Fibroblast of mammary gland (primary cell): ENCODE measurements at places on chromosomes 12 and 14.

DNA sequence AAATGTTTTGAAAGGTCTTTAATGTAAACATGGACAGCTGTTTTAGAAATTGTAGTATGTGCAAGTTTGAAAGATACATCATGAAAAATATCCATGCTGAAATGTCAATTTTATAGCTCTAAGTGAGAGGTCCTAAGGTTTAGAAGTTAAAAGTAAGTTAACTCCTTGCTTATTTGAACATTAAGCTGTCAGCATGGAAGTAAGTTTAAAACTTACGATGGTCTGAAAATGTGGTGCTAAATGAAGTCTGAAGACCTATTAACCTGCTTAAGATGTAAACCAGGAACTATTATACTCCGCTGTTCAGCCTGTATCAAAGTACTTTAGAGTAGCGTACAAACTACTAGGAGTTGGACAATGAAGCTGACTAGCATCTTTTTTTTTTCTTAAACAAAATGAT lies 1082.4 kb downstream of the TMTC2 start:
- DNase-seq: no peak

- no peak for DNase-seq
Observed at GRCh38 chr14:46653031-46653755, 1.6 kb upstream of the RPL10L start.

- no peak for DNase-seq
Observed at GRCh38 chr12:43858991-43859390, 23.1 kb downstream of the TMEM117 start.

DNA sequence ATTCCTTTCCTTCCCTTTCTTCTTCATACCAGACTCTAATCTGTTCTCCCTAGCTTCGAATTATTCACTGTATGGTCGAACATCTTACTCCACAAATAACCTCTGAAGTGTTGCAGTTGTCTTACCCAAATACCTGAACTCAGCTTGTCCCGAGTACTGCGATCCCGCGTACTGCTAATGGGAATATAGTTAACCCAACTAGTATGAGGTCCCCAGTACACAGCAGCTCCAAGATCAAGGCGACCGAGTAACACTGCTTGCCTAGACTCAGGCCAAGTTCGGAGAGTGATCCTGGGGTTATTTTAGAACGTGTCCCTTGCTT lies 462 bp upstream of the ETNK1 start:
- no peak for DNase-seq

- DNase-seq: no peak
Observed at GRCh38 chr12:11731455-11731854, 82.0 kb downstream of the ETV6 start.

GRCh38 chr14:65169351-65169750 lies 67.0 kb upstream of the MAX start:
- DNase-seq: peak; percentile 93

DNA sequence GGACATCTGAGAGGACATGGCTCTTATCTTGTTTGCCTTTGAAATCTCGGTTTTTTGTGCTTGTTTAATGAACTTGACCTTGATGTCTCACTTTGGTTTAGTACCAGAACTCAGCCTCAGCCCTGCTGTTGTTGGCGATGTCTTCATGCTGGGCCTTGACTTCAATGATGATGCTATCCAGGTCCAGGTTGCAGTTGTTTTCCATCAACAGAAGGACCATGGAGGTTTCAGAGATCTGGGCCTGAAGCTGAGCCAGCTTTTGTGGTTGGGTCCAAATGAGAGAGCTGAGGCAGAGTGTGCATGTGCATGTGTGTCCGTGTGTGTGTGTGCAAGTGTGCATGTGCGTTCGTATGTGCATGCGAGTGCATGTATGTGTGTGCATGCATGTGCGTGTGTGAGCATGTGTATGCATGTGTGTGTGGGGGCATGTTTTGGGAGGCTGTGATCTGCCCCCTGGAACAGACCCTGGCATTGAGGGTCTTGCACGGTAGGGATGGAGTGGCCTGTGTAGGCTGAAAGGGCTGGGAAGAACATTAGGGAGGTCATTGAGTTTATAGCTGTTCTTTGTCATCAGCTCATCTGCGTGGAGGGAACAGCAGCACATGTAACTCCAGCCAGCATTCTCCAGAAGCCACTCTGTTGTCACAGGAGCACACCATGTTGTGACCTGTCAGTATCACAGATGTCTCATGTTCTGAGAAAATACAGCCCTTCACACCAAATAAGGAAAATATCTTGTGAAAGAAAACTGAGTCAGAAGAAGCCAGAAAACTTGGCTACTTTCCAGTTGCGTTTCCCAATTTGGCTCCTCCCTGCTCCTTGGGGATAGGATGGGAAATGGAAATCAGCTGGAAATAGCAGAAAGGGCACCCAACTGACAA lies 10.0 kb upstream of the KRT82 start:
- DNase-seq: peak; percentile 98

GRCh38 chr12:109997393-109997792 lies 1.2 kb upstream of the GIT2 start:
- DNase-seq: no peak

- no peak for DNase-seq
Observed at GRCh38 chr12:94218233-94218632, 69.9 kb downstream of the PLXNC1 start.

GRCh38 chr14:89489761-89490437 lies 72.9 kb upstream of the FOXN3 start:
- DNase-seq: no peak

GRCh38 chr14:38150075-38150474 lies 57.6 kb upstream of the SSTR1 start:
- DNase-seq: no peak

DNA sequence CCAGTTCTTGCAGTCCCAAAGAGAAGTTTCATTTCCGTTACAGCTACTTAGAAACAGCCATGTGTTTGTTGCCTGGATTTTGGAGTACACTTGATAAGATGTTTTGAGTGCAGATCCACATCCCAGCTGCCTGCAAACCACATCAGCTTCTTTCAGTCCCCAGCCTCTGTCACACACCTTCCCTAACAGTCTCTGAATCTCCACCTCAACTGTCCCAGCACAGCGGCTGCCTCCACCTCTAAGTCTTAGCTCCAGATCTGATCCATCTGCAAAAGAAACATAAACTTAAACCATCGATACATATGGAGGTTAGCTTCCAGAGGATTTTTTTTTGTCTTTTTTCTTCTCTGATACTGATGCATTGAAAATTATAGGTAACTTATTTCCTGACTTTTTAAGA lies 8.4 kb downstream of the CD163 start:
- no peak for DNase-seq

- no peak for DNase-seq
Observed at GRCh38 chr14:74195623-74196022, 43.6 kb upstream of the VSX2 start.

DNA sequence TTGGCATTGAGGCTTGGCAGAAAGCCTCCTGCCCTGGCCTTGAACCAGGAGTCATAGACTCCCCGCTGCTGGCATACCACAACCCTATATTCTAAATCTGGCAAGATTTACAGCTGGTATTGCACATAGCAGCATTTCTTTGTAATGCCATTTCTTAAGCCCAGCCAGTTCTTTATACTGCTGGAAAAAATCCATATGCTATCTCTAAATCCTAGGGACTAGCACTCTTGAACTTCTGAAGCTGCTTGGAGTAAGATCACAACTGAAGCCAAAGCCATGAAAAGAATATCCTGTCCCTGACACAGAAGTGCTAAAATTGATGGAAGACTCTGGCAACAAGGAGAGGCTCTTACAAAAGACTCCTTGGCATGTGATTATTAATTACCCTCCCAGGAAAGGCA lies 89.3 kb downstream of the KCNC2 start:
- DNase-seq: no peak

- peak; percentile 6 for DNase-seq
Observed at GRCh38 chr12:33828326-33828725, 194.0 kb upstream of the ALG10 start.

DNA sequence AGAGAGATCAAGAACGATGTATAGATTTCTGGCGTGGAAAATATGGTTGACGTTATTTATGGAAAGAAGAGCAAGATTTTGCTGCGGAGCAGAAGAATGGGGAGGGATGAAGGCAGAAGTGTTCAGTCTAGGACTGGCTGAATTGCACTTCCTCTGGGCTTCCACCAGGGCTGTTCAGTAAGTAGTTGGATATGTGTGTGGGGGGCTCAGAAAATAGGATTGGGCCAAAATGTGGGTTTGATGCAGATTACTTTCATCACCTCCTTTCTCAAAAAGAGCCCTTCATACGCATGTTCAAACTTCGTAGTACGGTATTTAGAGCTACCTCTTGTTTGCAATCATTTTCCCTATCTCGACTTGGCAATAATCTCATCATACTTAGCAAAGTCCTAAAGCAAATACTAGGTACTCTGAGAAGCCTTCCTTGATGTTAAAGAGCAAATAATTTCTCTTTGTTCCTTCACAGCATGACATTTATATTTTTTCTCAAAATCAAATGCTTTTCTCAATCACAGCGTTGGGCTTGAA lies 349.4 kb downstream of the NELL2 start:
- no peak for DNase-seq

DNA sequence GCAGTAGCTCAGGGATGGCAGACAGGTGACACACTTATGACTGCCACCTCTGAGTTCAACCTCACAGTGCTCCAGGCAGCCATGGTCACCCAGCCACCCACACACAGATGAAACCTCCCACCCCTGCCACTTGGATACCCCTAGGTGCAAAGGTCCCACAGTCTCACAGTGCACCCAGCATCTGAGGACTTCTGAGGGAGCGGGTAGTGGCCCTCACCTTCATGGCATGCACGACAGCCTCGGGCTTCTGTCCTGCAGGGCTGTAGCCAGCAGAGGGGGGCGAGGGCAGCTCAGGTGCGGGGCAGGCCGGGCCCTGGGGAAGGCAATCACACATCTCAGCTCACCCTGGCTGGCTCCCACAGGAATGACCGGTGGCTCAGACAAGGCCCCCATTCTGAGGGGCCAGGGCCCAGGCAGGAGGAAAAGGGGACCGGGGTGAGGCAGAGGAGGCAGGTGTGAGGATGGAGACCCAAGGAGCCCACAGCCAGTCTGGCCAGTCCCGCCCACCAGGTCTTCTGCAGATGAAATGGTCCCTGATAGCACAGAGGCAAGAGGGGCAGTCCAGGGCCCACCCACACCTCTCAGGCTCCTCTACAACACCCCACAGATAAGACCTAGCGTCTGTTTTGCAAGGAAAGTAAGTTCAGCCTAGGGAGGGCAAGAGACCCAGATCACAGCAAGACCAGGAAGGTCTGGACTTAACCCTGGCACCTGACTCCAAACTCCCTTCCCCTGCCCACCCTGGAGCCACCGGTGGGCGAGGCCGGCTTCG lies 35.8 kb downstream of the CCNK start:
- DNase-seq: no peak

GRCh38 chr14:71473843-71474242 lies 458.4 kb upstream of the RGS6 start:
- no peak for DNase-seq

DNA sequence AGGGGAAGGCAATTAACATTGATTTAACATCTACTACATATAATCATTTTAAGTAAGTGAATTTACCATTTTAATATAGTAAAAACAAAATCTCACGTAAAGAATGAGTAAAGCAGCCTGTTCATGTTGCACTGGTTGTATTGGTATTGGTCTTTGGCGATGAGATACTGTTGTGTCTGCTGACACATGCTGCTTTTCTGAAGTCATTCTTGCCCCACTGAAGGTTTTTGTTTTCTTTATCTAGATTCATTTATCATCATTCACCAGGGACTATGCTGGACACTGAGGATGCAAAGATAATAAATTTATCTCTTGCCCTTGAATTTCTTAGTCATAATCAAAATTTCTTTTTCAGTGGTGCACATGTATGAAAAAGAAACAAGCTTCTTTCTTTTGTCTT lies 246.2 kb upstream of the NPAS3 start:
- peak; percentile 64 for DNase-seq

DNA sequence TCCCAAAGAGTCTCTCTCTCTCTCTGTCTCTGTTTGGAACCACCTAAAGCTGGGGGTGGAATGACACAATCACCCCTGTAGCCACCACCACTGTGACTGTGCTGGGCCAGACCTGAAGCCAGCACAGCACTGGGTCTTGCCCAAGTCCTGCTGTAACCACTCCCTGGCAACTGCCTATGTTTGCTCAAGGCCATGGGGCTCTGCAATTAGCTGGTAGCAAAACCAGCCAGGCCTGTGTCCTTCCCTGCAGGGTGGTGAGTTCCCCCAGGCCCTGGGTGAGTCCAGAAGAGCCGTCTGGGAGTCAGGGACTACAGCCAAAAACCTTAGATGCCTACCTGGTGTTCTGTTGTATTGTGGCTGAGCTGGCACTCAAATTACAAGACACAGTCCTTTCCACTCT lies 50.8 kb downstream of the DGLUCY start:
- no peak for DNase-seq

GRCh38 chr12:40105515-40106201 lies at the start of gene SLC2A13:
TSS of gene SLC2A13 (minus strand) at chr12:40106081. CDS start at chr12:40105808, 273 bp downstream.
- peak; percentile 53 for DNase-seq

- DNase-seq: peak; percentile 87
Observed at GRCh38 chr12:124497039-124497438, 70.4 kb downstream of the NCOR2 start.

GRCh38 chr14:22845821-22846625 lies 9.6 kb downstream of the MMP14 start:
- peak; percentile 25 for DNase-seq

DNA sequence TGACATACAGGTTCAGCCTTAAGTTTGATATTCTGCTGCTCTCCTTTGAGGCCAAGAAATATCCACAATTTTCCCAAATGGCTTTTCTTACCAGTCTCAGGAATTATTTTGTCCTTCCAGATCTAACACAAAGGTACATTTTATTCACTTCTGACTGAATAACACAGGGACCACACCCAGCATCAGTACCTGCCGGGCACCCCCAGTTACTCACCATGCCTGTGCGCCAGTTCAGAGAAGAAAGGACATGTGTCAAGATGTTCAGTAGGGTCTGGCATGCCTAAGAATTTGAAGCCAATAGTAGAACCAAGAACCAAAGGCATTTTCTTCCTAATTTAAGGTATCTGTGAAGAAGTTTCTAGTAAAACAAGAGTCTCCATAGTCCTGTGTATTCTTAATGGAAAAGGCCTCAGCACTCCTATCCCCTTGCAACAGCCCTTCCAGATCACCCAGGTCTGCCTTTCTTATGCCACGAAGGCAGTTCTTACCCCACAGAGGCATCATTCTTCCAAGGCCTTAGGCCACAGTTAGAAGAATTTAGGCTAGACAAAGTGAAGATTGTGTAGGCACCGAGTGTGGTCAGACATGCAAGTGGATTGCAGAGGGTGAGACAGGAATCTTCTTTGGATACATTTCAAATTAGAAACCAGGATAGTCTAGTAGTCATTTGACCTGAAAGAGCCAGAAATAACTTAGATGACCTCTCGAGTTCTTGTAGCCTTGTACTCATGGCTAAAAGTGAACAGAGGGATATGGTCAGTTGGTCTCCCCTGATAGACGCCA lies 140.1 kb upstream of the HIF1A start:
- peak; percentile 64 for DNase-seq

DNA sequence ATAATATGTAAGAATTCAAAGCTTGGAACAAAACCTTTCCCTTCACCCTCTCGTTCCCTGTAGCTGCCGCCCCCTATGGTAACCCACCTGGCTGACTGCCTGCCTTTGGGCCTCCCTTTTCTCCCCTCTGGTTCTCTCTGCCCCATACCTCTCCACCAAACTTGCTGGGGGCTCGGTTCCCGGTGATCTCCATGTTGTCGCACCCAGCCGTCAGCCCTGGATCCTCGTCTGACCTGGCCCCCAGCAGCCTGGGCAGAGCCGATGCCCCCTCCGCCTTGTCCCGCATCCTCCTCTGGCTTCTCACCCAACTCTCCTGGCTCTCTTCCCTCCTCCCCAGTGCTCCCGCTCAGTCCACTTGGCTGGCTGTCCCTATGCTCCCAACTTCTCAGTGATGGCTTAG lies 4.5 kb downstream of the CYP46A1 start:
- DNase-seq: no peak
